ENCODE measurements at places on chromosomes 13 and 19.

GRCh38 chr19:17332360-17332676, 2.3 kb downstream of the ANO8 start:
- no peak for DNase-seq

GRCh38 chr13:110347535-110348308, 40.6 kb downstream of the COL4A2 start:
- no peak for DNase-seq

- DNase-seq = no peak
Observed at GRCh38 chr13:51967482-51968446, 43.5 kb downstream of the ATP7B start.

DNA sequence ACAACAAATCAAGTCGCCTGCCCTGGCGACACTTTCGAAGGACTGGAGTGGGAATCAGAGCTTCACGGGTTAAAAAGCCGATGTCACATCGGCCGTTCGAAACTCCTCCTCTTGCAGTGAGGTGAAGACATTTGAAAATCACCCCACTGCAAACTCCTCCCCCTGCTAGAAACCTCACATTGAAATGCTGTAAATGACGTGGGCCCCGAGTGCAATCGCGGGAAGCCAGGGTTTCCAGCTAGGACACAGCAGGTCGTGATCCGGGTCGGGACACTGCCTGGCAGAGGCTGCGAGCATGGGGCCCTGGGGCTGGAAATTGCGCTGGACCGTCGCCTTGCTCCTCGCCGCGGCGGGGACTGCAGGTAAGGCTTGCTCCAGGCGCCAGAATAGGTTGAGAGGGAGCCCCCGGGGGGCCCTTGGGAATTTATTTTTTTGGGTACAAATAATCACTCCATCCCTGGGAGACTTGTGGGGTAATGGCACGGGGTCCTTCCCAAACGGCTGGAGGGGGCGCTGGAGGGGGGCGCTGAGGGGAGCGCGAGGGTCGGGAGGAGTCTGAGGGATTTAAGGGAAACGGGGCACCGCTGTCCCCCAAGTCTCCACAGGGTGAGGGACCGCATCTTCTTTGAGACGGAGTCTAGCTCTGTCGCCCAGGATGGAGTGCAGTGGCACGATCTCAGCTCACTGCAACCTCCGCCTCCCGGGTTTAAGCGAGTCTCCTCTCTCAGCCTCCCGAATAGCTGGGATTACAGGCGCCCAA, at the start of gene LDLR:
LDLR (plus strand) TSS at position 210 of the 760 bp plus-strand sequence; CDS start at position 296, 86 bp downstream.
- no peak for DNase-seq

DNA sequence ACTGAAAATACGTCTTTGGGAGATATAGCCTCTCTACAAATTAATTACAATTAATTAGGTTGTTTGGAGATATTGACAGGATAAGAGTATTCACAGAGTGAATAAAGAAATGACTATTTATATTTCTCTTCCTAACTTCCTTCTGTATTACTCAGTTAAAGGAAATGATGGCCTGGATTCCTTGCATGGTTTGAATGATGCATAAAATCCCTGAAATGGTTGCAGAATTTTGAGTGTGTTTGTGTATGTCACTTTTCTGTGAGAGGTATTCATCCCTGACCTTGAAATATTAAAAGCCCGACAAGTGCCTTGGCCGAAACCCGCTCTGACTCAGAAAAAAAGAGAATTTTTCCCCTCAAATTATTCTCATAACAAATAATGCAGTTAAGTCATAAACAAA, 90.0 kb downstream of the PDS5B start:
- DNase-seq = no peak

DNA sequence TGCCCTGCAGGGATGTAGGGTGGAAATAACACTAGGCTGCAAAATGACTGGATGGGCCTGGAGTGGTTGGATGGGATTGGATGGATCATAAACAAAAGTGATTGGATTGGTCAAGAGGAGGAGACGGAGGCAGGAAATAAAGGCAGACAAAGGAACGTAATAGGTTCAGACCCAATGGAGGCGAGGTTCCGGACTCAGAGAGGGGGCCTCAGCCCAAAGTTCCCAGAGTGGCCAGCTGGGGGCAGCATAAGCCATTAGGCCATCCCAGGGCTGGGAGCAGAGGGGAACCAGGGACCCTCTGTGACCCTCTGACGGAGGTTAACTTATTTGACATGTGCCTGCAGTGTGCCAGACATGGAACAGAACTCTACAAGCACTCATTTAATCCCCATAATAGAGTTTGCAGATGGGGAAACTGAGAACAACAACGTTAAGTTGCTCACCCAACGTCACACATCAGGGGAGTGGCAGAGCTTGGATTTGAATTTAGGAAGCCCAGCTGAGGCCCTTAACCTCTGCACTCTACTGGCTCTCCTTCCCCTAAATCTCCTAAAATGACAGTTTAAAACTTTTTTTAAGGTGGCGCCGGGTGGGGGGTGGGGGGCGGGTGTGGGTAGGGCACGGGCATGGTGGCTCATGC, 15.3 kb upstream of the MAP1S start:
- no peak for DNase-seq

DNA sequence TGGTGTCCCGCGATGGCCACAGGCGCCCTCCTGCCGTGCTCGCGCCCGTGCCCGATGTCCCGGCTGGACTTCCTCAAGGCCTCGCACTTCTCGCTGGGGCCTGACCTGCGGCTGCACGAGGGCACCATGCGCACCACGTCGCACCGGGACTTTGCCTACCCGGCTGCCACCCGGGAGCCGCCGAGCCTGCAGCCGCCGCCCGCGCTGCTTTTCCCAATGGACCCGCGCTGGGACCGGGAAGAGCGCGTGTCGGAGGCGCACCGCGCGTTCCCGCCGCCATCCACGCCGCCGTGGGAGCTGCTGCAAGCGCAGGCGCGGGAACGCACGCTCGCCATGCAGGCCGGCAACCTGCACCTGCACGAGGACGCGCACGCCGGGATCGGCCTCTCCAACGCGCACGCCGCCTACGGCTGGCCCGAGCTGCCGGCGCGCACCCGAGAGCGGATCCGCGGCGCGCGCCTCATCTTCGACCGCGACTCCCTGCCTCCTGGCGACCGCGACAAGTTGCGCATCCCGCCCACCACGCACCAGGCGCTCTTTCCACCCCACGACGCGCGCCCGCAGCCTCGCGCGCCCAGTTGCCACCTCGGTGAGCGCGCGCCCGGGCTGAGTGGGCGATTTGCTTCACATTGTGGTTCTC, 12.1 kb upstream of the PEX11G start:
- no peak for DNase-seq

- DNase-seq = no peak
Observed at GRCh38 chr19:53878776-53879139, 3.2 kb upstream of the PRKCG start.

DNA sequence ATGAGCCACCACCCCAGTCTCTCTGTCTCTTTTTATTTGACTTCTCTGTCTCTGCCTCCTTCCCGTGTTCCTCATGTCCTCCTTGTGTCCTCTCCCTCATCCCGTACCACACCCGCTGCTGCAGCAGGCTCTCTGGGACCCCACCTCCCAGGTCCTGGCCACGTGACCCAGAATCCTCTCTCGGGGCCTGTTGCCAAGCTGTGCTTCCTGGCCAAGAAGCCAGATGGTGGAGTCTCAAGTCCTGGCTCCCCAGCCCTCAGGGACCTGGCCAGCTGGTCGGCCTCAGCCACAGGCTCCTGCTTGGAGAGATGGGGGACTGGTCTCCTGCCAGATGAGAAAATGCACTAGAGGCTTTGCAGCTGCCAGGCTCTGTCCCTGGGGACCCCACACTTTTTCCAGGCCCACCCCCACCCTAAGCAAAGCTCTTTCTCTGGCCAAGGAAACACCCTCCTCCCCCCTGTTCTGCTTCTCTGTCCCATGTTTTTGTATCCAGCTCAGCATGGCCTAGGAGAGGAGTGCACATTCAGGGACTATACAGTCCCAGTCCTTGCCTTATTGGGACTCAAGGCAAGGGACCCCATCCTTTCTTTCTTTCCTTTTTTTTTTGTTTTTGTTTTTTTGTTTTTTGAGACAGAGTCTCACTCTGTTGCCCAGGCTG, 34.3 kb upstream of the SHKBP1 start:
- DNase-seq = no peak

GRCh38 chr13:108705031-108705430, 75.6 kb downstream of the MYO16 start:
- no peak for DNase-seq

GRCh38 chr19:1449467-1450442, at the start of gene APC2:
TSS of gene APC2 (plus strand) at chr19:1450121. CDS start at chr19:1453002, 2,881 bp downstream.
- no peak for DNase-seq

DNA sequence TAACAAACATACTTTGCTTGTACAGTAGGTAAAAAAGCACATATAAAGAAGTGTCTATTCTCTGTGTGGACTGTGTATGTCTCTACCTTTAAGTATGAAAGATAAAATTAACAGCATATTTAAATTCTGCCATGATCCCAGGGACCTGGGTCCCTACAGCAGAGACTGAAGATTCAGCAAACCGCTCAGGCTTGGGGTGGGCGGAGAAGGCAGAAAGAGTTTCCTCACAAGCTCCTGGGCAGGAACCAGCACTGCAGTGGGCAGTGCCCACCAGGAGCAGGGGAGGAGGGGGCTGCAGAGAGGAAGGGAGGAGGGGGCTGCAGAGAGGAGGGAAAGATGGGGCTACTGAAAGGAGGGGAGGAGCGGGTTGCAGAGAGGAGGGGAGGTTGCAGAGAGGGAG, 44.6 kb upstream of the GRTP1 start:
- no peak for DNase-seq

- DNase-seq = no peak
Observed at GRCh38 chr19:41395355-41395754, 1.8 kb downstream of the EXOSC5 start.

DNA sequence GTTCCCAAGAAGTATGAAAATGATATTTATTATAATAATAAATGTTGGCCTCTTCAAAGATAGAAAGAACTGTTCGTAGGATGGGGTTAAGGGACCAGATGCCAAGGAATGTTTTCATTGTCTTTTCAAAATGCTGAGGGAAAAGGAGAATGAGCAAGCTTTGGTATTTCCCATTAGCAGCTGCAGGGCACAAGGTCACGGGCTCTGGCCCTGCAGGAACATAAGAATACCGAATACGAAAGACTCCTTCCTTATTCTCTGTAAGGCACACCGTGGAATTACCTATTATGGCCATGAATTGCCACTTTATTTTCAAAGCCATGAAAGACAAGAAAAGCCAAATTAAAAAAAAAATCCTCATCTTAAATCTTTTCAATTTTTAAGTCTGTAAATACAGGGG, 49.6 kb upstream of the OLFM4 start:
- DNase-seq = no peak

DNA sequence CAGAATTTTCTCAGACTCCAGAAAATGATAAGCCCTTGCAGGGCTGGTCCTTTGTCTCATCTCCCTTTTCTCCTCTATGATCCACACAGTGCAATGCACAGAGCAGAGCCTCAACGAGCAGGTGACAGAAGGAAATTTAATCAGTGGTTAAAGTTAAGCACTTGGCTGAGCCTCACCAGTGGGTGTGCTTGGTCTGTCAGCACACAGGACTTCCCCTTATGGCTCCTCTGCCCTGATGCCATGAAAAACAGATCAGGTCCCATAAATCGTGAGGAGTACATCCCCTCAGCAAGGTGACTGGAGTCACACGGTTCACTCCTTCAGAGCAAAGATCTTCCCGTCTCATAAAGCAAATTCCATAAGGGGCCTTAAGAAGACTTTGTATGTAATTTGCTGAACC, 818.2 kb downstream of the UQCRFS1 start:
- DNase-seq = no peak

- DNase-seq = no peak
Observed at GRCh38 chr19:31448221-31448657, 99.0 kb upstream of the TSHZ3 start.

DNA sequence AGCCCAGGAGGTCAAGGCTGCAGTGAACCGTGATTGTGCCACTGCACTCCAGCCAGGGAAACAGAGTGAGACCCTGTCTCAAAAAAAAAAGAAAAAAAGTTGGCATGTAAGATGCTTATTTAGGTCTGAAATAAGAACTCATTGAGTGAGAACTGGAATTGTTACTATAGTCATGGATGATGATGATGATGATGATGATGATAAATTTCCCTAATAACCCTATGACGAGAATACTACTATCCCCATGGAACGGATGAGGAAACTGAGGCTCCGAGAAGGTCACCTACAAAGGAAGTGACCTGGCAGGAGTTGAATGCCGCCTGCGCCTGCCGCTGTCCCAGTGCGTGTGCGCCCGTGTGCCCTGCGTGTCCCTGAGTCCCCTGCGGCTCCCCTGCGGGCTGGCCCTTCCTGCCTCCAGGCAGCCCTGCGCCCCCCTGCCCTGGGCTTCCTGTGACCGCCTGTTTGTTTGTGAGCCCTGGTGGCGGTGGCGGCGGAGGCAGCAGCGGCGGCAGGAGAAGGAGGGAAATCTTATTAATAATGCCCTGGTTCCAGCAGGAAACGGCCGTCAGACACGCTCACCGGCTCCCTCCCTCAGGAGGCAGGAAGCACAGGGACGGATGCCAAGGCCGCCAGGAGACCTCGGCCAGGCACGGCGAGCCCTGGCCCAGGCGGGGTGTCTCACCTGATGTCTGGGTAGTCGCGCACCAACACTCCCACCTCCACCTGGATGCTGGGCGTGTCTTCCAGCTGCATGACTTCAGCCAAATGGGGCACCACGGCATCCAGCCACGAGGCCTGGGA, 29.6 kb downstream of the EXOC3L2 start:
- no peak for DNase-seq

GRCh38 chr13:73167028-73167820, 108.4 kb downstream of the KLF5 start:
- no peak for DNase-seq

DNA sequence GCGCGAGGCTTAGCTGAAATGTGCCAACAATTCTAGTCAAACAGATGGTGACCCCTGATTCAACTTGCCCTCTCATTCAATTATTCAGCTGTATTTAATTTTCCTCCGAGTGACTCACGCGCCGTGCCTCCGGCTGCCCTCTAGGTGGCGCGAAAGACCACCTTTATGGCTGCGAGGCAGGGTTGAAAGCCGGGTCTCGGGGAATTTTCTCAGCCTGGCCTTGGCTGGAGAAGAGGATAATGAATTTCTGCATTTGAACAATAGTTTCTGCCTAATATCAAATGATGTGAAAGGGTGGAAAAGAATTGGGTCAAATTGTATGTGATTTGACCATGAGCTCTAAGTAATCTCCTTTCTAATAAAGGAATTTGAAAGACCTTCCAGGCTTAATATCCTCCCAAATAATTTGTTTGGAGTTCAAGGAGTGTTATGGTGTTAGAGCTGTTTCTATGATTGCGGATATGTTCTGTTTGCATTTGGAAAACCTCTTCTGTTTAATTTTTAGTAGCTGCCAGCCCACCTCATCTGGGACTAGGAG, 310.9 kb downstream of the ZNF536 start:
- no peak for DNase-seq

DNA sequence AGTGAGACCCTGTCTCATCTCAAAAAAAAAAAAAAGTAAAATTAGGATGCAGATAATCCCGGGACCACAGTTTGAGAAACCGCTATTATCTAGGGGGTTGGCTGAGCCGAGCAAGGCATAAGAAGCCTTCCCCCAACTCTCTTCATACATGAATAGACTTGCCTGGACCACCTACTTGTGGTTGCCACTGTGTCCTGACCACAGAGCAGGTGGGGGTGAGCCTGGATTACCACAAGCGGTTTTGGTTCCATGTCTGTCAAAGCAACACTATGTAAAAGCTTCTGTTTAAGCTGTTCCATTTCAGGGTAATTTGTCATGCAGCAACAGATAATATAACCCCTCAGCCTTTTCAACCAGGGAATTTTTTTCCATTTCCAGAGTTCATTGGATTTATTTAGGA, 3.3 kb upstream of the NAPA start:
- no peak for DNase-seq
